Uterus (tissue), 4 donors: ENCODE measurements at places on chromosomes 1 and 21. TPM values are rescaled to one million over a fixed set of nuclear protein-coding genes. Genes with fewer than 3 reads are reported as not detected.

The SH2D2A gene
- total RNA-seq = not detected

GRCh38 chr1:44050261-44050660 is 19.0 kb upstream of the SLC6A9 start:
- no peak overlapping the region for H3K4me3 ChIP-seq
- no peaks in the 10 kb centered on the region for H3K36me3 ChIP-seq
- peaks cover 5% of the 10 kb centered on the region for H3K4me1 ChIP-seq
- no peak overlapping the region for H3K27ac ChIP-seq

- no peak for DNase-seq
- no peak overlapping the region for H3K27ac ChIP-seq
- H3K27me3 ChIP-seq = no peaks in the 10 kb centered on the region
- no peak overlapping the region for H3K4me3 ChIP-seq
- H3K4me1 ChIP-seq = peaks cover 9% of the 10 kb centered on the region
Observed at GRCh38 chr21:44815852-44816628, 1.8 kb downstream of the SUMO3 start.

- peak overlapping the region; percentile 12 for H3K4me3 ChIP-seq
- H3K4me1 ChIP-seq = peaks cover 32% of the 10 kb centered on the region
- peak overlapping the region; percentile 97 for H3K27ac ChIP-seq
- H3K27me3 ChIP-seq = no peaks in the 10 kb centered on the region
- no peaks in the 10 kb centered on the region for H3K36me3 ChIP-seq
Observed at GRCh38 chr1:27564710-27565649, 39.0 kb downstream of the AHDC1 start.
